ENCODE measurements at places on chromosomes 11 and 22.

GRCh38 chr22:30890686-30891442 is 77.7 kb downstream of the MORC2 start:
- no peak for DNase-seq

GRCh38 chr11:129881570-129882170 is 13.7 kb downstream of the NFRKB start:
- DNase-seq = peak; percentile 25

GRCh38 chr11:12552692-12553091 is 121.5 kb upstream of the TEAD1 start:
- no peak for DNase-seq

DNA sequence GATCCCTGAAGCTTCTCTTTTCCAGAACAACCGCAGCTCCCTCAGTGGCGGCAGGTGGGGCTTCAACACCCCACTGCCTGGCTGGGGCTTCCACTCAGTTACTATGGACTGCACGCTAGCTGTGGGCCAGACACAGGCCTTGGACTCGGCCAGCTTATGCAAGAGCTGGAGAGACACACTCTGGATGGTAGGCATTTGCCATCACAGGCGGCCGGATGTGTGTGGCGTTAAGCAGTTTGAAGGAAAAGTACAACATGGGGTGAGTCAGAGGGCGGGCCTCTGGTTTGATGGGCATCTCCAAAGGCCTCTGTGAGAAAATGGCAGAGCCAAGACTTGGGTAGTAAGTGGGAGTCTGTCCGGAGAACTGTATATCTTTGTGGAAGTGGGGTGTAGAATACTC is 17.6 kb downstream of the KCNJ4 start:
- DNase-seq = no peak

DNA sequence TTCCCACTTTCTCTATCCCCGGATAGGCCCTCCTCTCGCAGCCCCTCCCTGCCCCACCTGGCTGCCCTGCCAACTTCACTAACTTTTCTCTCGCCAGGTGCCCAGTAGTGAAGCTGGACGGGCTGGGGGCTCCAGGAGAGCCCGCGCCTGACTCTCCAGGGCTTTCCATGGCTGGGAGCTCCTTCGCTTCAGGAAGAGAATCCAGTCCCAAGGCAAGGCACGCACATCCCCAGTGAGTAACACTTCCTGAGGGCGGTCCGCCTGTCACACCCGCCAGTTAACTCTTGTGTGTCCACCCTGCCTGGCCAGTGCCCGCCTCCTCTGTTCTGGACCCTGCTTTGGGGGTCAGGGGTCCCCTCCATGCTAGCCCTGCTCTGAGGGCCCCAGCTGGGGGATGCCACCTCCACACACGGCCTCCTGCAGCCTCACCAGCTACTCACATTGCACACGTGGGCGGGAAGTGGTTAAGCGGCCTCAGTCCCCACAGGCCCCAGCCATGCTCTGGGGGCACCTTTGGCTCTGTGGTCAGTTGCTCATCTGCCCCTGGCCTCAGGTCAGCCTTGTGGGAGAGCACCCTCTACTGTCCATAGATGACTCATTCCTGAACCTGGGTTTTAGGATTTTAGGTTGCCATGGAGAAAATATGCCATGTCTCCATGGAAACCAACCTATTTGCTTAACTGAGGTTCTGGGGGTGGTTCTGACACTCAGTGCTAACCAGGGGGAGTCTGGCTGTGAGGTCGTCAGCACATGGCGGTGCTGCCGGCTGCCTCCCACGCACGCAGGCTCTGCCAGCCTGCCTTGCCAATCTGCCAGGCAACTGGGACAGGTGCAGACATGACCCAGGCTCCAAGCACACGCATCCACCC is at the start of gene RIN1:
Gene RIN1, minus strand, starts transcription at position 201 of the 869 bp plus-strand sequence. Its CDS starts 32 bp downstream, at position 169.
- no peak for DNase-seq

All from activated CD8-positive, alpha-beta memory T cell treated with anti-CD3 and anti-CD28 coated beads for 1 hour (primary cell).